ENCODE measurements at places on chromosomes 11 and 22.

DNA sequence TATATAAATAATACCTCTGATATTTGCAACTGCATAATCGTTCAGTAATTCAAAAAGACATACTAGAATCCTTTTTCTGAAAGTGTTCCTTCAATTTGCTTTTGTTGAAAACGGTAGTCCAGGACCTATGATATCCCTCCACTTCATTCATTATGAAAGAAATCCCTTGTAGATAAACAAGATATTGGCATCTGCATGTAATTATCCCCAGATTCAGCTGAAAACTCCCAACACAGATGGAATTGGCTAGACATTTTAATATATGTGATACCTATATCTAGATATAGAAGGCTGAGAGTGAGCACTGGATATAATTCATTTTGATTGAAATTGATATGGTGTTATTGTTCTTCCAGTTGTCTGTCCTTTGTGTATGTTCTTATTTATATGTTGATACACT is 109.4 kb downstream of the MSANTD4 start:
- no peaks in the 10 kb centered on the region for H3K36me3 ChIP-seq
- no peak for DNase-seq
- H3K4me3 ChIP-seq: no peak overlapping the region
- no peak overlapping the region for H3K27ac ChIP-seq
- H3K27me3 ChIP-seq: no peaks in the 10 kb centered on the region

GRCh38 chr11:65793144-65793581 is 6.3 kb downstream of the OVOL1 start:
- no peaks in the 10 kb centered on the region for H3K27me3 ChIP-seq
- no peaks in the 10 kb centered on the region for H3K36me3 ChIP-seq
- H3K4me3 ChIP-seq: no peak overlapping the region
- peaks cover 37% of the 10 kb centered on the region for H3K4me1 ChIP-seq
- peak overlapping the region; percentile 65 for H3K27ac ChIP-seq

GRCh38 chr22:25169278-25170031 is 30.2 kb upstream of the CRYBB3 start:
- H3K4me1 ChIP-seq: no peaks in the 10 kb centered on the region
- no peak overlapping the region for H3K27ac ChIP-seq
- no peaks in the 10 kb centered on the region for H3K36me3 ChIP-seq
- DNase-seq: no peak
- no peaks in the 10 kb centered on the region for H3K27me3 ChIP-seq

- DNase-seq: no peak
- no peaks in the 10 kb centered on the region for H3K27me3 ChIP-seq
- no peaks in the 10 kb centered on the region for H3K36me3 ChIP-seq
- H3K27ac ChIP-seq: no peak overlapping the region
Measured at GRCh38 chr11:32379719-32380118, 55.6 kb downstream of the WT1 start.

GRCh38 chr11:359181-359714 is 10.1 kb upstream of the B4GALNT4 start:
- DNase-seq: no peak
- H3K4me1 ChIP-seq: peaks cover 13% of the 10 kb centered on the region
- H3K27me3 ChIP-seq: no peaks in the 10 kb centered on the region
- H3K36me3 ChIP-seq: no peaks in the 10 kb centered on the region
- no peak overlapping the region for H3K27ac ChIP-seq

DNA sequence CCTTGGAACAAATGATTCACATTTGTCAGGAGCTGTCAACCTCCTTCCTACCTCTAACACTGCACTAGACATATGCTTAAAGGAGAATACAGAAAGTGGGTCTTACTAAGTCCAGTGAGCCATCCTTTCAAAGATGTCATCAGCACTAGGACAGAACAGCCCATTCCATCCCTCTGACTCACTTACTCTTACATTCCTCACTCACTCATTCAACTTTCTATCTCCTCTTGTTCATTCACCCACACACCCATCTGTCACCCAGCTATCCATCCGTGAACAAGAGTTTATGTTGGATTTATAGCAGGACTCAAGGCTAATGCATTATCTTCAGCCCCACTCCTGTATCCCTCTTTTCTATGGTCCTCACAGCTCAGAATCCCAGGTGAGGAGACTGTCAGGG is 9.1 kb downstream of the INSC start:
- H3K27ac ChIP-seq: no peak overlapping the region
- H3K36me3 ChIP-seq: no peaks in the 10 kb centered on the region
- no peak for DNase-seq

- no peaks in the 10 kb centered on the region for H3K36me3 ChIP-seq
- H3K27ac ChIP-seq: no peak overlapping the region
- no peaks in the 10 kb centered on the region for H3K27me3 ChIP-seq
Measured at GRCh38 chr11:86914865-86915519, 40.2 kb downstream of the FZD4 start.

DNA sequence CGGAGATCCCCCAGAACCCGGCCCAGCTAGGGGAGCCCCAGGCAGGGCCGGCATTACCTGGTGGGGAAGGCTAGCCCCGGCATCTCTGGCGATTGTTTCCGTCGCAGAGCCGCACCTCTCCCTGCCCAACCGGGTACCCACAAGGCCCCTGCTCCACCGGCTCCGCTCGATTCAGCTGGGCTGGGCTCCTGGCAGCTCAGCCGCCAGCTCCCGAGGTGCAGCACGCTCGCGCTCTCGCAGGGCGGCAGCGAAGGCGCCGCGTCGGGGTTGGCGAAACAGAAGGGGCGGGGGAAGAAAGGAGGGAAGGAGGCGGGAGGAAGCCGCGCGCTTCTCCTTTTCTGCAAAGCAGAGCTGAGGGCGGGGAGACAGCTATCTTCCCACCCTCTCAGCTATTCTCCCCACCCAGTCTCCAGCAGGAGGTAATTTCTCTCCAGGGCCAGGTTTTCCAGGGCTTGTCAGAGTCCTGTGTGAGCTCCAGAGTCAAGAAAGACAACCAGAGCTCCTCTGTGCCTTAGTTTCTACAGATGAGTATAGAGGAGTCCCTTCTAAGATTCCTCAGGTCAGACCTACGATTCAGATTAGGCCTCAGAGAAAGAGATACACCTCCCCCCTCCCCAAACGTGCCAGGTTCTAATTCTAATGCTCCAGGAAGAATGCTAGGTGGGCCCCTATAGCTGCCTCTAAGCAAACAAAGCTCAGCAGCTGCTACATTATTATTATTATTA is 62.0 kb downstream of the PAK1 start:
- peak; percentile 81 for DNase-seq
- no peaks in the 10 kb centered on the region for H3K27me3 ChIP-seq
- H3K27ac ChIP-seq: peak overlapping the region; percentile 5
- no peak overlapping the region for H3K4me3 ChIP-seq
- H3K36me3 ChIP-seq: no peaks in the 10 kb centered on the region
- H3K4me1 ChIP-seq: peaks cover 28% of the 10 kb centered on the region

DNA sequence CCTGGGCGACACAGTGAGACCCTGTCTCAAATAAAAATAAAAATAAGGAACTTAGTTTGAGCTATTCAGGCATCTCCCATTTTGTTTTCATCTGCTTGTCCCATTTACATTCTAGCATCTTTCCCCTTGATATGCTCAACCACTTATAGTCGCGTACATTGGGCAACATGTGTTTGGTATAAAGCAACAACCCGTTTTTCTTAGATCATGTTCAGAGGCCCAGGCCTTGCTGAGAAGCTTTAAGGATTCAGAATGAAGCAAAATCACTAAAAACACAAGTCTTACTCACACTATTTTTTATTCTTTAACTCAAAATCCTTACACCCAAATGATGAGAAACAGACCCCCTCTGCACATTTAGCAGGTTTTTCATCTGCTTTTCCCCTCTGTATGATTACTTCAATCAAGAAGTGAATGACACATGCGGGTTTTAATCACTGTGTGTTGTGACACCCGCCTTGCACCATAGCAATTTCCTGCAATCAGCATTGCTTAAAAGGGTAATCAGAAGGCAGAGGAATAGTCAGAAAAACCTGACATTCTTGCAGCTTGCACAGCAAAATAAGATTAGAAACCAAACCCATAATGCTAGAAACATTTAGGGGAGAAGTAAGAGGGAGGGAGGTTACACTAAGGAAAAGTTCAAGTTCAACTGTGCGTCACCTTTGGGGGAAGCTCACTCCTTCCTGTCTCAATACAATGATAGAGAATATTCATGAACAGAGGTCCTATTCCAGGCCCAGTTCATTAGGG is 25.9 kb downstream of the ALG9 start:
- no peaks in the 10 kb centered on the region for H3K36me3 ChIP-seq
- DNase-seq: no peak
- H3K27me3 ChIP-seq: no peaks in the 10 kb centered on the region
- H3K27ac ChIP-seq: no peak overlapping the region
- H3K4me1 ChIP-seq: peaks cover 4% of the 10 kb centered on the region
- no peak overlapping the region for H3K4me3 ChIP-seq

GRCh38 chr22:33785283-33785968 is 134.8 kb downstream of the LARGE1 start:
- no peaks in the 10 kb centered on the region for H3K36me3 ChIP-seq
- no peak overlapping the region for H3K4me3 ChIP-seq
- H3K27ac ChIP-seq: no peak overlapping the region
- H3K4me1 ChIP-seq: peaks cover 25% of the 10 kb centered on the region

GRCh38 chr11:120339394-120339890 is 3.2 kb downstream of the ARHGEF12 start:
- DNase-seq: no peak
- H3K27me3 ChIP-seq: no peaks in the 10 kb centered on the region
- no peaks in the 10 kb centered on the region for H3K36me3 ChIP-seq
- H3K4me3 ChIP-seq: no peak overlapping the region

DNA sequence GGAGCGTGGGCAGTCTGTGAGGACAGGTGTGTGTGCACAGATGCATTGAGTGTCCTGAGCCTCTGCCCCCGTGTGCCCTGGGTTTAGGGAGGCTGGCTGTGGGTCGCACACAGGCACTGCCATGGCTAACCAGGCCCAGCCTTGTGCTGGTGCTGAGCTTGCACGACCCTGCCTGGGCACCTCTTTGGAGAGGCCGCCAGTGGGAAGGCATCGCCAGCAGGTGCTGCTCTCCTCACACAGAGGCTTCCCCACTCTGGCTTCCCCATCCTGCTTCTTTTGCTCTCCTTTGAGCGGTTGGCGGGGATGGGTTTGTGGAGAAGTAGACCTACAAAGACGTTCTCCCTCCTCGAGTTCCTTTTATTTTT is 4.1 kb downstream of the WNT7B start:
- no peaks in the 10 kb centered on the region for H3K36me3 ChIP-seq
- peaks cover 22% of the 10 kb centered on the region for H3K4me1 ChIP-seq
- H3K27me3 ChIP-seq: no peaks in the 10 kb centered on the region
- DNase-seq: no peak

DNA sequence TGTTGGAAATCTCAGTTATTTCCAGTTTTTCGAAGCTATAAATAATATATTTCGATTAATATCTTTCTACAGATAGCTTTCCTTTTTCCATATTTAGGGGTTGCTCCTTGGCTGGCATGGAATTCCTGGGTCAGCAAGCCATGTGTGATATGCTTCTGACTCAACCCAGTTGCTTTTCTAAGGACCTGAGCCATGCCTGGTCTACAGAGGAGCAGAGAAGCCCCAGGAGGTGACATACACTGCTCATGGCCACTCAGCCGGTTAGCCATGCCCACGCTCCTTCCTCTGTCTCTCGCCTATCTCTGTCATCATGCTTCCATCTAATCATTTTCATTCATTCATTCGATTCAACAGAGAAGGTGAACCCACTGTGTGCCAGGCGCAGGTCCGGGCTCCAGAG is 23.2 kb upstream of the PDGFB start:
- H3K4me1 ChIP-seq: no peaks in the 10 kb centered on the region
- H3K36me3 ChIP-seq: no peaks in the 10 kb centered on the region
- no peak overlapping the region for H3K27ac ChIP-seq
- H3K4me3 ChIP-seq: no peak overlapping the region
- DNase-seq: no peak
- H3K27me3 ChIP-seq: no peaks in the 10 kb centered on the region

DNA sequence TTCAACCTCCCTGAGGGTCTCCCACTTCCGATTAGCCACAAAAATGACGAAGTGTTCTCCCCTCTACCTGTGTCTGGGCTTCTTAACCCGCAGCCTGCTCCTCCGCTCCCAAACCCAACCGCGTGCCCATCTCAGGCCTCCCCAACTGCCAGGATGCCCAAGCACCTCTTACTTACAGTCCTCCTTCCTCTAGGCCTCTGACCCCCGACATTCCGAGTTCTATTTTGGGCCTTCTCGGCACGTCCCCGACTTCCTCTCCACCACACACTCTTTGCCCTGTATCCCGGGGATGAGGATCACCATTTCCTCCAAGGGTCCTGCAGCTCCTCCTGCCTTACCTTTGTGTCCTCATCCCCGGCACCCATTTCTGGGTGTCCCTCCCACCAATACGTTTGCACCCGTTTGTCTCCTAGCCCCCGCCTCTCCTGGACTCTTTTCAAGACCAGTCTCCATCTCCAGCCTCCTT is 388 bp upstream of the MUS81 start:
- H3K36me3 ChIP-seq: peaks cover 26% of the 10 kb centered on the region
- DNase-seq: no peak
- no peak overlapping the region for H3K4me3 ChIP-seq
- peak overlapping the region; percentile 92 for H3K27ac ChIP-seq
- H3K27me3 ChIP-seq: no peaks in the 10 kb centered on the region

DNA sequence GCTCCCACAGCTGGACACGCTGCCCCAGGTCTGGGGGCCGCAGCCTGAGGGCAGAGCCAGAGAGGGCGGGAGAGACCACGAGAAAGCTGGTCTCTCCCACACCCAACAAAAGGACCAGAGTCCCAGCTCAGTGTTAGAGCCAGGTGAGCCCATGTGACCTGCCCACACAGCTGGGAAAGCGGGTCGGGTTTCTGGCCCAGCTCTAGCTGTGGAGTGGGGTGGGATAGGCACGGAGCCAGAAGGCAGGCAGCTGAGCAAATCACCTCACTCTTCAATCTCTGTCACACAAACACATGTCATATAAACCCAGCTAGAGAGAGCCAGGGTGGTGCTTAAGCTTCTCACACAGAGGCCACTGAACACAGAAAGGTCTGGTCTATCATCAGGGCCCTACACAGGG is 7.8 kb upstream of the EIF3D start:
- no peak overlapping the region for H3K27ac ChIP-seq
- no peaks in the 10 kb centered on the region for H3K27me3 ChIP-seq
- no peaks in the 10 kb centered on the region for H3K4me1 ChIP-seq
- H3K36me3 ChIP-seq: no peaks in the 10 kb centered on the region
